Stimulated activated naive B cell treated with anti-CD40 and anti-IgM and Interleukin-4, amounts not matched to agents 10 μg/mL and 1 μg/mL and 100 μg/mL, for 72 hours (primary cell): ENCODE measurements at places on chromosomes 3 and 15.
A peak's percentile ranks its signal among the peaks of the same experiment; 100 is the strongest.

DNA sequence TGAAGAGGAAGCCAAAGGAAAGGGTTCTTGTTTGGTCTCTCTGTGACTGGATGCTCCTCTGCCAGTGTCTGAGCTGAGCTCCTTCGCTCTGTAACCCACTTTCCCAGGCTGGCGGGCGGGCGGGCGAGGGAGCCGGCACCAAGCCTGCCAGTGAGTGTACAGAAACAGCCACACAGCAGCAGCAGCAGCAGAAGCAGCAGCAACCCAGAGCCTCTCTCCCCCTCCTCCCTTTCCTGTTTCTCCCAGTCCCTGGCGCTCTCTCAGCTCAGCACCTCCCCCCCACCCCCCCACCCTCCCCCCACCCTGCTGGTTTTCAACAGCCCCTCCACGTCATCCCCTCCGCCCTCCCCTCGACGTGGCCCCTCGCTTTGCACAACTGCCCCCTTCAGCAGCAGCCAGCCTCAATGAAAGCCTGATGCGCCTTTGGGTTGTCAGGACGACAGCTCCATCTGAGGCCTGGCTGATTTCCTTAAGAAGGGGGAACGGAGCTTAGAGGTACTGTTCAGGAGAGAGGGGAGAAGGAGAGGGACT lies at the start of gene LSAMP:
Gene LSAMP, minus strand, starts transcription at position 177 of the 531 bp plus-strand sequence.
- DNase-seq: no peak
- H3K4me1 ChIP-seq: peaks cover 1% of the 10 kb centered on the region
- H3K36me3 ChIP-seq: no peaks in the 10 kb centered on the region
- peaks cover 24% of the 10 kb centered on the region for H3K27me3 ChIP-seq

GRCh38 chr3:4091786-4092185 lies 211.4 kb upstream of the SETMAR start:
- H3K4me3 ChIP-seq: no peak overlapping the region
- DNase-seq: no peak
- H3K27ac ChIP-seq: no peak overlapping the region
- peaks cover under 1% of the 10 kb centered on the region for H3K4me1 ChIP-seq

DNA sequence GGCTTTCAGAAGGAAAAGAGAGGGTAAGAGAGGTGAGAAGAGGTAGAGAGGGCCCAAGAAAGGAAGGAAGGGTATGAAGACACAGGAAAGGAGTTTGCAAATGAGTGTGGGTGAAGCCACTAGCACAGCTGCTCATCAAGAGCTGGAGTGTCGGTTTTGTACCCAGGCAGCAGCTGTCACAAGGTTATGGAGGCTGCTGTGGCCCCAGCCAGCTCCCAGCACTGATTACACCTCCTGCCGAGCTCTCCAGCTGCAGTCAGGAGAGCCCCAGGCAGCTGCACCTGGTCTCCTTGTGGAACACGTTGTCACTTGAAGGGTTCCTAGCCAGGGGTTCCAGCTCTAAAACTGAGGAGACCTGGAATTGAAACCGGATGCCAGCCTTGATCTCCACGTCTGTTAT lies 60.4 kb upstream of the CHD2 start:
- H3K27me3 ChIP-seq: no peaks in the 10 kb centered on the region
- H3K36me3 ChIP-seq: no peaks in the 10 kb centered on the region
- H3K27ac ChIP-seq: peak overlapping the region; percentile 2
- H3K4me3 ChIP-seq: no peak overlapping the region

DNA sequence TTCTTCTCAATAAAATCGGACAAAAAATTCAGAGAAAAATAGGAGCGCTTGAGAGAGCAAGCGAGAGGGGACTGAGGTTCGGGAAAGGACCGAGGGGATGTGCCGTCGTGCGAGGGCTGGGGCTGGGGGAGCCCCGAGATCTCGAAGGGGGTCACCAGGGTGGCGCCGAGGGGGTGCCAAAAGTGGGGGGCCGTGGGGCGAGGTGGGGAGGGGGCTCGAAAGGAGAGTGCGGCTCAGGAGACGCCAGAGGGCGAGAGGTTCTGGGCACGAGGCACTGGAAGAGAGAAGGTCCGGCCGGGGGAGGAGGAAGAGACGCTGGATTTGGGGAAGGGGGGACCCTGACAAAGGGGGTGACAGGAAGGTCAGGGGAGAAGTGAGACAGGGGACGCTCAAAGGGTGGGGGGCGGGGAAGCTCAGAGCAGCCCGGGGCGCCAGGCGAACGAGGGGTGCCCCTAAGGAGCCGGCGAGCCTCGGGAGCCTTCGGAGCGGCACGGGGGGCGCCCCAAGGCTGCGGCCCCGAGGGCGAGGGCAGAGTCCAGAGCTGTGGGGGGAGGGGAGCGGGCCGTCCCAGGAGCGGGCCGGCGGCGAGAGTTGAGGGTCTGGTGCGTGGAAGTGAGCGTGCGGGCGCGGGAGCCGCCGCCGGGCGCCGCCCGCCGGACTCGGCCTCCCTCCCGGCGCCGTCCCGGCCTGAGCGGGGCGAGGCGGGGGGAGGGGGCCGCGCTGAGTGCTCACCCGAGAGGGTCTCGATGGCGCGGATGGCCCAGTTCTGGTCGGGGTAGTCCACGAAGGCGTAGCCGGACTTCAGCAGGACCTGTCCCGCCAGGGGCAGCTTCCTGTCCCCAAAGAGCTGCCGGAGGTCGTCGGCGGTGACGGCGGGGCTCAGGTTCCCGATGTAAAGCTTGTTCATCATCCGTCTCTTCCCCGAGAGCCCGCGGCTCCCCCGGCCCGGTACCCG lies 514 bp downstream of the IGF2BP2 start:
- DNase-seq: peak; percentile 16
- peaks cover 5% of the 10 kb centered on the region for H3K4me1 ChIP-seq
- peak overlapping the region; percentile 89 for H3K4me3 ChIP-seq
- no peaks in the 10 kb centered on the region for H3K36me3 ChIP-seq
- H3K27me3 ChIP-seq: peaks cover 54% of the 10 kb centered on the region
- H3K27ac ChIP-seq: peak overlapping the region; percentile 77

DNA sequence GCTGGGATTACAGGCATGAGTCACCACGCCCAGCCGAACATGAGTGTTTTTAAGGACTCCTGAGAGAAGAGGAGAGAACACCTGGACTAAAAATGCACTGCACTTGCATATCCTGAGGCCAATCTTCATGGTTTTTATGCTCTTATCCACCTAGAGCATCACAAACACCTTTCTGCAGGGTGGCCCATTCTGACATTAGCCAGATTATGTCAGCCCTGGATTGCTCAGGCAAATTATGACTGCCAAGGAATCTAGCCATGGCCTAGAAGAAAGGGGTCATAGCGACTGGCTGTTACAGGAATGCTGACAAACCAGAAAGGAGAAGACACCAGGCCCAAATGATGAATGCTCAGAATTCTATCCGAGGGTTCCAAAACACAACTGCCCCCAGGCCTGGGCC lies 40.9 kb upstream of the HERC1 start:
- peaks cover 22% of the 10 kb centered on the region for H3K36me3 ChIP-seq
- H3K4me3 ChIP-seq: no peak overlapping the region
- H3K27me3 ChIP-seq: no peaks in the 10 kb centered on the region
- no peak for DNase-seq
- no peak overlapping the region for H3K27ac ChIP-seq

GRCh38 chr3:110454066-110454465 lies 617.5 kb upstream of the NECTIN3 start:
- H3K4me1 ChIP-seq: no peaks in the 10 kb centered on the region
- H3K27ac ChIP-seq: no peak overlapping the region
- no peak for DNase-seq
- no peaks in the 10 kb centered on the region for H3K36me3 ChIP-seq
- H3K4me3 ChIP-seq: no peak overlapping the region
- no peaks in the 10 kb centered on the region for H3K27me3 ChIP-seq

- H3K27ac ChIP-seq: no peak overlapping the region
- DNase-seq: no peak
- peaks cover 1% of the 10 kb centered on the region for H3K4me1 ChIP-seq
- H3K4me3 ChIP-seq: no peak overlapping the region
These were observed 41.3 kb upstream of the LYZL4 start for GRCh38 chr3:42451546-42452230.

- peak within 1 kb of the TSS; percentile 92 for H3K27ac ChIP-seq
- peaks cover 10% of the 10 kb centered on the region for H3K27me3 ChIP-seq
- H3K4me3 ChIP-seq: peak within 1 kb of the TSS; percentile 93
- peaks cover 7% of the 10 kb centered on the region for H3K4me1 ChIP-seq
- peak; percentile 42 for DNase-seq
- no peaks in the 10 kb centered on the region for H3K36me3 ChIP-seq
These were observed at the start of gene ABHD17C for GRCh38 chr15:80695099-80695910. TSS of gene ABHD17C (plus strand) at chr15:80695310. CDS start at chr15:80695430, 120 bp downstream.

DNA sequence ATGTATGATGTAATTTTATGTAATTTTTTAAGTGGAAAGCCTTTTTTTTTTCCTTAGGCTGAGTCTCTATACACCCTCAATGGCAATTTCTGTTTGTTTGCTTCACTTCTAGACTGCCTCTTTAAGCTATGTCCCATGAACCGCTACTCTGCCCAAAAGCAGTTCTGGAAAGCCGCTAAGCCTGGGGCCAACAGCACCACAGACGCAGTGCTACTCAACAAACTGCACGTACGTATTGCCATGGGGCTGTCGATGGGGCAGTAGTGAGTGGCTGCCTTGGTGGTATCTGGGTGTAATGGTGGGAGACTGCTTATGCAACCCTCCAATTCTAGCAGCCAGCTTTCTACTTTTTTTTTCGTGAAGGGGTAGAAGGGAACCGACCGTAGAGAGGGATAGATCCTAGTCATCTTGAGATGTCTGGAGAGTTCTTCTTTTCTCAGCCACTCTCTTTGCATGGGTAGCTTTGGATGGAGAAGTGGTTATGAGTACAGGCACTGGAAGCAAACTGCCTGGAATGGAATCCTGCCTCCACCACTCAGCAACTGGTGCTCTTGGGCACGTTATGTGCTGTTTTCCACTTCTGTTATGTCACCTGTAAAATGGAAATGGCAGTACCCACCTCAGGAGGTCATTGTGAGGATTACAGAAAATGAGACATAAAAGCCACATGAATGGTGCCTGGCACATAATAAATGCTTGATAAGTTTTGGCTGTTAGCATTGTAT lies 134.7 kb downstream of the ITPR1 start:
- peaks cover 22% of the 10 kb centered on the region for H3K36me3 ChIP-seq
- no peaks in the 10 kb centered on the region for H3K27me3 ChIP-seq
- H3K4me1 ChIP-seq: peaks cover 16% of the 10 kb centered on the region
- DNase-seq: no peak
- no peak overlapping the region for H3K4me3 ChIP-seq

GRCh38 chr3:108820586-108820985 lies 2.0 kb upstream of the TRAT1 start:
- no peaks in the 10 kb centered on the region for H3K4me1 ChIP-seq
- DNase-seq: no peak

DNA sequence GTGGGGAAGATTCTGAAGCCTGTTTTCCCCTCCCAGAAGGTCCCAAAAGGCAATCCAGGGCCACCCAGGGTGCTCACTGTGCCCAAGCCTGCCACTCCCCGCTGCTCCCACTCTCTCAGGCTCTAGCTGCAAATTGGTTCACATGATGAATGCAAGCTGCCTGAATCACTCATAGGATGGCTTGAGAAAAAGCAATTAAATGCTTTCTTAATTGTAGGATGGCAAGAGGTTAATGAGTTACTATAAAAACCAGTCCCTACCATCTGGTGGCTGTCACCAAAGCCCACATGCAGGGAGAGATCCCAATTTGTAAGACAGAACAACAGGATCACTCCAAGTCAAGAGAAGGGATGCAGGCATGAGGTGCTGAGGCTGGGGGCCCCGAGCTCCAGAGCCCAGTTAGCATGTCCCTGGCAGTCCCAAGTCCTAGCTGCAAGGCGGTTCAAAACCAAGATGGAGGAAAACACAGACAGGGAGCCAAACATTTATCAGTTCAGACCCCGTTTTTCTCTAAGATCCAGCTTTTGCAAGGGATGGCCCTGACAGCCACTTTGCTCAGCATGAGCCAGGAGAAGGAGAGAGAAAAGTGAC lies 207.1 kb downstream of the UACA start:
- no peak for DNase-seq
- H3K36me3 ChIP-seq: no peaks in the 10 kb centered on the region
- no peak overlapping the region for H3K4me3 ChIP-seq
- H3K4me1 ChIP-seq: no peaks in the 10 kb centered on the region
- peaks cover under 1% of the 10 kb centered on the region for H3K27me3 ChIP-seq

- peak overlapping the region; percentile 40 for H3K4me3 ChIP-seq
- peaks cover 10% of the 10 kb centered on the region for H3K4me1 ChIP-seq
- no peaks in the 10 kb centered on the region for H3K36me3 ChIP-seq
- DNase-seq: no peak
- peaks cover 36% of the 10 kb centered on the region for H3K27me3 ChIP-seq
These were observed 649 bp upstream of the PLOD2 start for GRCh38 chr3:146161663-146162002.

DNA sequence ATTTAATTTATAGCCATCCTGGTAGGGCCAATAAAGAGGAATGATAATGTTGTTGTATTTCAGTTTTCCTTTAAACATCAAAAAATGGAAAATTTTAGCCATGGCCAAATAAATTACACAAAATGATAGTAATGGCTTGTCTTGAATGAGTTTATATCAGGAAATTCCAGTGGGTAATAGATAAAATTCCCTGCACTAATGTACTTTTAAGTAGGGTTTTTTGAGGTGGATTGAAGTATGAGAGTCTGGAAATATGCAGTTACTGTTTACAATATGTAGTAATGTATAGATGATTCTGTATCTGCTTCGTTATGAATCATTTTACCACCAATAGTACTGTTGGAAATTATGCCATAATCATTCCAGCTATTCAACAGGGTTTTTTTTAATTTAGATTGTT lies 219.4 kb upstream of the ROBO2 start:
- H3K4me1 ChIP-seq: no peaks in the 10 kb centered on the region
- no peak overlapping the region for H3K27ac ChIP-seq
- no peak overlapping the region for H3K4me3 ChIP-seq
- DNase-seq: no peak
- no peaks in the 10 kb centered on the region for H3K36me3 ChIP-seq

DNA sequence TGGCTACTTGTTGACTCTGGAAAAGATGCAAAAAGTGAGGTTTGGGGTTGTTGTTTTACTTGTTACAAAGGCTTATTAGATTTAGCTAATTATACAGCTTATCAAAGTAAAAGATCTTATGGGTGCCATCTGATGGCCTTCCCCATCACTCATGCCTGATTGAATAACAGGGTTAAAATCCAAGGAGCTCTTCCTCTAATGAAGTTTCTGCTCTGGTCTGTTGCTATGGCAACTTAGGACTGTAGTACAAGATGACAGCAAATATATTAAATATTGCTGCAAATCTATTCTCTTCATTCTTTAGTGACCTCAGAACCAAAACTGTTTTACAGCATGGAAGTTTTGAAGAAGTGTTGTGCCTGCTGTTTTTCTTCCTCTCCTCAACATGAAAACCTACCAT lies 45.6 kb upstream of the SRGAP3 start:
- no peaks in the 10 kb centered on the region for H3K36me3 ChIP-seq
- H3K27me3 ChIP-seq: peaks cover 24% of the 10 kb centered on the region
- DNase-seq: no peak
- no peaks in the 10 kb centered on the region for H3K4me1 ChIP-seq

- no peak within 1 kb of the TSS for H3K27ac ChIP-seq
- no peak for DNase-seq
- H3K27me3 ChIP-seq: peaks cover 5% of the 10 kb centered on the region
- no peak within 1 kb of the TSS for H3K4me3 ChIP-seq
- peaks cover 5% of the 10 kb centered on the region for H3K4me1 ChIP-seq
These were observed at the start of gene KNG1 for GRCh38 chr3:186717039-186717457. TSS of gene KNG1 (plus strand) at chr3:186717359. CDS start at chr3:186717543, 184 bp downstream.

- DNase-seq: no peak
- no peak overlapping the region for H3K4me3 ChIP-seq
- H3K36me3 ChIP-seq: no peaks in the 10 kb centered on the region
- no peak overlapping the region for H3K27ac ChIP-seq
- H3K4me1 ChIP-seq: no peaks in the 10 kb centered on the region
These were observed 302.4 kb downstream of the EPHB1 start for GRCh38 chr3:135097276-135097946.
